ENCODE measurements at places on chromosomes 16 and 17.

DNA sequence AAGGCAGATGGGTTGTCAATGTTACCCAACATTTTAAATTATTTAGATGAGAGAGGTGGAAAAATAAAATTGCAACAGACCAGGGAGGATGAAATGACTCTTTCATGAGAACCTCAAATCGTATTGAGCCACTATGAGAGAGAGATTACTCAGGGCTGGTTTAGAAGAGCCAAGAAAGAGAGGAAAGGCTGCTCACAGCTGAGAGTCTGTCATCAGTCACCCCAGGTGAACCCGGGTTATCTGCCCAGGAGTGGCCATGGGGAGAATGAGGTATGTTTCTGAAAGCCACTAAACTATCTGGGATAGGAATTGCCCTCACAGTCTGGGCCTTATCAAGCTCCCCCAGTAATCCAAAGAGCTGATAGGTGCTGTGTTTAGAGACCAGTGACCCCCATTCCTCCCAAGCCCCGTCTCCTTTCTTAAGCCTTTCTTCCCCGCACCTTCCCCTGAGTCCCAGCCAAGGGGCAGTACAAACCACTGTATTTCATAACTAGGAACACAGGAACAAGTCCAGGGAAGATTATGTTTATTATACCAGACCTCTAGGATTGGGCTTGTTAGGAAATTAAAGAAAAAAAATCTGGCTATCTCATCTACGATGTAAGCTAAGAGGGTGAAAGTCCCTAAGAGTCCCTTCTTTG lies 158.9 kb upstream of the NOL11 start:
- no peak for DNase-seq

GRCh38 chr16:14180481-14180944 lies 109.4 kb downstream of the MRTFB start:
- DNase-seq: no peak

GRCh38 chr16:83138976-83139690 lies 512.4 kb downstream of the CDH13 start:
- DNase-seq: no peak

DNA sequence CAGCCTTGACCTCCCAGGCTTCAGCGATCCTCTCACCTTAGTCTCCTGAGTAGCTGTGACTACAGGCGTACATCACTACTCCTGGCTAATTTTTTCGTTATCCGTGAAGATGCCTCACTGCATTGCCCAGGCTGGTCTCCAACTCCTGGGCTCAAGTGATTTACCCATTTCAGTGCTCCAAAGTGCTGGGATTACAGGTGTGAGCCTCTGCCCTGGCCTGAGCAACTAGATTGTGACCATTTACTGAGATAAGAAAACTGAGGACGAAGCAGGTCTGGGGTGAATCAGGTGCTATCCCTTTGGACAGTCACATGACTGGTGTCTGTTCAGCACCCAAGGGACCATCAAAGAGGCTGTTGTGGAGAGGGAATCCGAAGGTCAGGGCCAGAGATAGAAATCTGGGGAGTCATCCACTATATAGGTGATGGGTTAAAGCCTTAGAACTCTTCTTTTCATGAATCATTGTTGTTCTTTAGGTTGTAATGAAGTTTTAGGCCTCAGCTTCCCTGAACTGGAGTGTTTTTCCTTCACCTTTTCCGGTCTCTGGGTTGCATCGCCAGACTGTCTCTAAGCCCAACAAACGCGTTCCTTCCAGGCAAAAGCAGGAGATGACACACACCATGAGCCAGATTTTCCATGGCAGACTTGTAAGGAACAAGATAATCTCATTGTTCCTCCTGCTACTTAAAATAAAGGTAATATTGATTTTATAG lies 62.5 kb downstream of the FTO start:
- DNase-seq: no peak

DNA sequence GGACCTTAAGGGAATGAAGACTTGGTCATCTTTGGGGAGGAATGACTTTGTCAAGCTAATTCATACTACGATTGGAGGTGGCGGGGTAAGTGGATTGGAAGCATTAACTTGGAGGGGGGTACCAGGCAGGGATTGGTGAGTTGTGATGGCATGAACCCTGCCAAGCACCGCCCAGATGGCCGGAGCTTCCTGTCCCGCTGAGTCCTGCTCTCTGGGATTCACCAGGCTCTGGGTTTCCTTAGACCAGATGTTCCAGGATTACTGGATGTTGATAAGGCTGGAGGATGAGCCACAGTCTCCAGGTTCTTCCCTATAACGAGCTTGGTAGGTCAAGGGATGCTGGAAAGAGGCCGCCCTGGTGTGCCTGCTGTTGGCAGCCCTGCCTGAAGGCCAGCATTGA lies 154.9 kb downstream of the SDK2 start:
- no peak for DNase-seq

DNA sequence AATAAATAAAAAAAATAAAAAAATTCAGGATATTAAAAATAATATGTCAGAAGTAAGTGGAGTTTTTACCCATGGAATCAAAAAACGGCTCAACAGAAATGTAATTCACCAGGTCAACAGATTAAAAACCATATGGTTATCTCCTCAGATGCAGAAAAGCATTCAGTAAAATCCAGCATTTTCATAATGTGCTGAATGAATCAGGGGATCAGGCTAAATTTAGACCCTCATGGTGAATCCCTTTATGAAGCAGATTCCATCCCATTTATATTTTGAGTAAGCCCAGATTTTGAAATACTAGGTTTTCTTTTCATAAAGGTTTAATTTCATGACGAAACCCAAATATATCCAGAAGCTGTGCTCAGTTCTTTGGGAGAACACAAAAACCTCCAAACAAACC lies 84.4 kb downstream of the OR1D5 start:
- no peak for DNase-seq

DNA sequence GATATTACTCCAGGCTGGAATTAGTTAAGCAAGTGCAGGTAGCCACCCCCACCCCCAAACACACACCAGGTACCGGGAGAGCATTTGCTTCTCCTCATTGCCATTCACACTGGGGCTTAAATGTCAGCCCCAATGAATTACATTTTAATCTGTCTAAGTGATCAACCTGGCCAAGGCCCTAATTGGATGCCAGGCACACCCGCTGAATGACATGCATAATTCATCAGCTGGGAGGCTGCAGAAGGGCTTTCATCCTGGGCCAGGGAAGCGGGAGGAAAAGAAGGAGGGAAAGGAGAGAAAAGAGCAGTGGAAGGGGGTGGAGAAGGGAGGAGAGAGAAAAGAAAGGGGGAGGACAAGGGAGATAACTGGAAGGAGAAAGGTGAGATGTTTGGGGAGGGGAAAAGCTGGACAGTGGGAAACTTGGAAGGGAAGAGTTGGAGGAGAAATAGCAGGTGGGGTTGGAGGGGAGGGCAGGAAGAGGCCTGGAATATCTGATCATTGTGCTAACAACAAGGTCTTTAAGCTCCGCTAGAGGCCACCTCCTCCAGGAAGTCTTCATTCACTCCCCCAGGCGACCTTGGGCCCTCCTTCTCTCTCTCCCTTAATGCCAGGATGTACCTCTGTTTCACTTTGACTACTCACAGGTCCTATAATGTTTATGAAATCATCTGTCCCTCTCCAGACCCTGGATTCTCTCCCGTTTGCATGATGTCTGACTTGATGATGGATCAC lies 40.1 kb upstream of the CES5A start:
- no peak for DNase-seq

DNA sequence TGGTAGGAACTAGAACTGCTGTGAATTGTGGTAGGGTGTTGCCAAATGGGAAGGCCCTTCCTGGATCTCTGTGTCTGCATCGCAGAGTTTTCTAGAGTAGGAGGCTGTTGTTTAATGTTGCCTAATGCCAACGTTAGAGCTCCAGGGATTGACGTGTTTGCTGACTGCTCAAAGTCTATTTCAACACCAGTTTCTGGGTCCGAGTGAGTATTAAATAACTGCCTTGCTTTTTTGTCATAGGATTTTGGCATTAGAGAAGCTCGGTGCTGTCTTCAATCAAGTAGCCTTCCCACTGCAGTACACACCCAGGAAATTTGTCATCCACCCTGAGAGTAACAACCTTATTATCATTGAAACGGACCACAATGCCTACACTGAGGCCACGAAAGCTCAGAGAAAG lies 40.0 kb downstream of the SF3B3 start:
- no peak for DNase-seq

DNA sequence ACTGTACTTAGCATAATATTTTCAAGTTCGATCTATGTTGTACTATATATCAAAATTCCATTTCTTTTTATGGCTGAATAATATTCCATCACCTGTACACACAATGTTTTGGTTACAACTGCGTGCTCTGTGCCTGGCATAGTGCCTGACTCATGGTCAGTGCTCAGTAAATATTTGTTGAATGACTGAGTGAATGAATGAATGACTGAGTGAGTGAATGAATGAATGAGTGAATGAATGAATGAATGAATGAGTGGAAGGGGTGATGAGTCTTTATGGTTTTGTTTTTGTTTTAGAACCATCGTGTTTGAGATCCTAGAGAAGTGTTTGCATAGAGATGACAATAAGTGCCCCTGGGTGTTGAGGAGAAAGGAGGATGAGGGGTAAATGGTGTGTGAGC lies 155.3 kb downstream of the MRM1 start:
- no peak for DNase-seq

DNA sequence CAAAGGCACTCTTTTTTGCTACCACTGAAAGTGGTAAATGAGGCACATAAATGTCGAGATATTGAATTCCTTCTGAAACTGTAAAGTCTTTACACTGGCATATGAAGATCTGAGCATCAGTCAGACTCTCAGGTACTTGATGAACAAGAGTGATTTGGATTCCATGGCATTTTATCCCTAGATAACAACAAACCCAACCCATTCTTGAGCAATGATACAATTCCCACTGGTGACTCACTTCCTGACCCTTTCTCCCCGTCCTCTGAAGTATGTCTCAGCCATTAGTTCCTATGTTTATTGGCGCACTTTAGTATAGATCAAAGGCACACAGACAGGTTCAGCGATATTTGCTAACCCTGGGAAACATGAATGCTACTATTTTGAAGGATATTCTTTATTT lies 147.0 kb upstream of the RBFOX1 start:
- DNase-seq: no peak

DNA sequence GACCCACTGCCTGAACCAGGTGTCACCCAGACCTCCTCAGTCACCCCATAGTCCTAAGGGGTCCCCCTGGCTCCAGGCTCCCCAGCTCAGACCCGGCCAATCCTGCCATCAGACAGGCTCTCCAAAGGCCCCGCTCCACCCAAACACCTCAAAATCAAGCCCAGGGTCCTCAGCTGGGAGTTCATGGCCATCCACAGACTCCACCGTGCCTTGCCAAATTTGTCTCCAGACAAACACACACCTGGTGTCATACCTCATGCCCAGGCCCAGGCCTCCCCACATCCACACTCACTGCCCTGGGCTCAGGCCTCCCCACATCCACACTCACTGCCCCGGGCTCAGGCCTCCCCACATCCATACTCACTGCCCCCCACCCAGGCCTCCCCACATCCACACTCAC lies 12.5 kb downstream of the RPH3AL start:
- no peak for DNase-seq

- no peak for DNase-seq
Measured at GRCh38 chr16:30899794-30900193, 3.4 kb downstream of the CTF1 start.

GRCh38 chr16:59236804-59237458 lies 502.8 kb upstream of the GOT2 start:
- no peak for DNase-seq

GRCh38 chr17:78211032-78211431 lies 3.0 kb upstream of the BIRC5 start:
- DNase-seq: no peak

- peak; percentile 44 for DNase-seq
Measured at GRCh38 chr17:62724398-62725146, 83.5 kb downstream of the MARCHF10 start.

GRCh38 chr17:66811683-66812054 lies 23.2 kb upstream of the CACNG5 start:
- no peak for DNase-seq

- no peak for DNase-seq
Measured at GRCh38 chr16:54633943-54634362, 296.7 kb upstream of the IRX5 start.

DNA sequence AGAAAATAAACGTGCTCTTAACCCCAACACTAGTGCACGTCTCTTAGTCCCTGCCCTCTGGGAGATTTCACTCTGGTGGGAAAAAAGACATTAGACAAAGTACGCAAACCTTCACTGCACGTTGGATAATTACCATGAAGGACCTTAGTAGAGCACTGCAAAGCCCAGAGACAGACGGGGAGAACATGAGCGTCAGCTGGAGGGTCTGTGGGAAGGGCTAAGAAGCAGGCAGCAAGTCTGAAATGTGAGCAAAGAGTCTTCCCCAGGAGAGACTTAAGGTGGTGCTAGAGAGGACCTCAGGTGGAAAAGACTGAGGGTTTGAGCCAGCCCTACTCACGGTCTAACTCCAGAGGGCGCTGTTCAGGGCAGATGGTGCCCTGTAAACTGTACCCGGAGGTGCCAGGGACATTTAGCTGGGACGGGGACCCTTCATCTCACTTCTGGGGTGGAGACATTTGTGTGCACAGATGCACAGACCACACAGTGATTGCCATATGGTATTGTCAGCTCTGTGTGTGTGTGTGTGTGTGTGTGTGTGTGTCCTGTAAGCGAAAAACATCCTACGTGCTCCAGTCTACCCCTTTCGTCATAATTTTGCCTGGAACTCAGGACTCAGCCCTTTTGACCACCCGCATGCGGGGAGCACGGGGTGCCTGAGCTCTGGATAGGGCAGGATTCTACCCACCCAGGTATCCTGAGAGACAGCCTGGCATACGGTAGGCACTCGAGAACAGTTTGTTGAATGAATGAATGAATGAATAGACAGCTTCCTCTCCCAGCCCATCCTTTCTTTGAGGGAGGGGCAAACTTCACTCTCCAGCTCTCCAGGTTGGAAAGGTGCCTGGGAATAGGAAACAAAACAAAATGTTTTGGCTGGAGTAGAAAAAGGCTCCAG lies 10.1 kb upstream of the STAC2 start:
- DNase-seq: no peak

GRCh38 chr16:79369796-79370195 lies 230.7 kb downstream of the MAF start:
- DNase-seq: no peak

DNA sequence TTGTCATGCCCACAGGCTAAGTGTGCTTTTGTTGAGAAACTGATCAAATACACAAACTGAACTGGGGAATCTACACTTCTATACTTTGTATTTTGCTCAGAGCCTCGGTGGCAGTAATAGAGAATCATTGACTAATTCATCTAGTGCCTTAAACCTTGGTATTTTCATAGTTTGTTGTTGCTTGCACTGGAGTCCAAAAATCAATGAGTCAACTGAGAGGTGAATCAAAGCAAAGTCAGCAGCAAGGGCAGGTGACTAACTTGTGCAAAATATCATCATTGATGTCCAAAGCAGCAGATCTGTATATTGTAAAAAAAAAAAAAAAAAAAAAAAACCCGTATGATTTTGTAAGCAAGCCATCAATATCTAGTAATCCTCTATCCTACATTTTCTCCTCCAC lies 296.4 kb downstream of the MAP2K6 start:
- no peak for DNase-seq

DNA sequence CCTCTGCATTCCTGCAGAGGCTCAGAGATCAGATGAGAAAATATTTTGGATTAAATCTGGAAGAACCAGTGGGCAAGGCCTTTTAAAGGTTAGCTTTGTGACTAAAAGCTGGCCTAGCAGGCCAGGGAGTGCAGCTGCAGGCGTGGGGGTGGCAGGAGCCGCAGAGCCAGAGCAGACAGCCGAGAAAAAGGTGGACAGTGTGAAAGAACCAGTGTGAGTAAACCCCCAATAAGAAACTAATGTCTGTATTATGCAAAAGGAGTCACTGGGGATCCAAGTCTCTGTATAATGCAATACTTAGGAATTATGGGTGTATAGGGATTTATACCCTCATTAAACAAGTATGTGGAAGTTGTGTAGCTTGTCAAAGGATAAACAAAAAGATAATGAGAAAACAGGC lies 21.4 kb upstream of the SPACA3 start:
- no peak for DNase-seq
